ENCODE measurements at places on chromosomes 1 and 21. TPM values are rescaled to one million over a fixed set of nuclear protein-coding genes. Genes with fewer than 3 reads are reported as not detected.

USH2A gene
- 6.5 TPM for total RNA-seq

SMCP gene
- not detected for total RNA-seq

TTC24 gene
- not detected for total RNA-seq

LAMC1 gene
- 214 TPM for total RNA-seq

RNF186 gene
- not detected for total RNA-seq

EDEM3 gene
- 52.0 TPM for total RNA-seq

ASCL5 gene
- not detected for total RNA-seq

ELAVL4 gene
- not detected for total RNA-seq

RUNX3 gene
- total RNA-seq, result 12.4 TPM

TRIM62 gene
- total RNA-seq, result 13.4 TPM

NKAIN1 gene
- total RNA-seq, result under 0.01 TPM

Data from melanocyte of skin (primary cell).